ENCODE measurements at places on chromosomes 3 and 15. TPM values are rescaled to one million over a fixed set of nuclear protein-coding genes. Genes with fewer than 3 reads are reported as not detected.

GRCh38 chr3:49466085-49466484 is 4.0 kb upstream of the DAG1 start:
- no peak for DNase-seq

DNA sequence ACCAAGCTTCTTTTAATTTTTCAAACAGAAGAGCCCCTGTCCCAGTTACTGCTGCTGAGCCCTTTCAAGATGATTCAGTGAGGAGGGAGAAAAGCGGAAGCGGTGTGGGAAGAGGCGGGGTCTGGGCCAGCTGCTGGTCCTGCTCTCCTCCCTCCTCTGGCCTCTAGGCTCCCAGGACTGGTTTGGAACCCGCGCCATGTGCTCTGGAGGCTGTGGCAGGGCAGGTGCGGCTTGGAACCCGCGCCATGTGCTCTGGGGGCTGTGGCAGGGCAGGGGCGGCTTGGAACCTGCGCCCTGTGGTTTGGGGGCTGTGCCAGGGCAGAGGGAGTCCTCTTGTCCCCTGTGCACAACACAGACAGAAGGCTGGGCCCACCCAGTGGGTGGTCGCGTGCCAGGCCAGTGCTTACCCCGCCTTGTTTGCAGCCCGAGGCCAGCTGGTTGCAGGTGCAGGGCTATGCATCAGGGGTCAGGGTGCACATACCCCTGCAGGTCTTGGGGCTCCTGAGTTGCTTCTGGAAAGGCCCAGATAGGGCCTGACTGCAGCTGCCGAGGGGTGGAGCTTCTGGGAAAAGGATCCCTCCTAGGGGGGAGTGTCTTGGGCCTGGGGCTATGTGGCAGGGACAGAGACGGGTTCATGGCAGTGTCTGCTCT is 12.2 kb downstream of the ALG1L2 start:
- no peak for DNase-seq

DNA sequence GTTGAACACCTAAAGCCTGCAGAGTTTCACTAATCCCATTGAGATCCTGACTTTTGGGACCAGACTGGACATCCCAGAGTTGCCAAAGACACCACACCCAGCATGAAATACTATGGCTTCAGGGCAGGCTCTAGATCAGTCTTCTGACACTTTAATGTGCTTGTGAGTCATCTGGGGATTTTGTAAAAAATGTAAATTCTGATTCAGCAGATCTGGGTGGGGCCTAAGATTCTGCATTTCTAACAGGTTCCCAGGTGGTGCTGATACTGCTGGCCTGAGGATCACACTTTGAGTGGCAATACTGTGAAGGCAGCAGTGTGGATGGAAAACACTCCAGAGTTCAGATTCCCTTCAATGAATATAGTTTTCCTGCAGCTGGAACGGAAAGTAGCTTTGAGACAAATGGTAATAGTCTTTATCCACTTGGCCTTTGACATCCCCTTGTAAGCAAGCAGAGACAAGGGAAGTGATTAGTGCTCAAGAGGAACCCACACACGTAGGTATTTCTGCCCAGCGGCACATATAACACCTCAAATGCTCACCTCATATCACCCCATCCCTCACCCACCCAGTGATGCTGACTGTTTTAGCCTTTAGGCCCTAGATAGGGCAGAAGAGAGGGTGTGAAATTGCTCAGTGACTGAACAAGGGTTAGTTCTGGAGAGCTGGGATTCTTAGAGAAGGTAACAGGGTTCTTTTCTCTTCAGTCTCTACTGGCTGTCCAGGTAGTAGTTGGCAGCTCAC is 51.5 kb upstream of the GSK3B start:
- DNase-seq: no peak

The CCDC191 gene
- total RNA-seq: 1.1 TPM

DNA sequence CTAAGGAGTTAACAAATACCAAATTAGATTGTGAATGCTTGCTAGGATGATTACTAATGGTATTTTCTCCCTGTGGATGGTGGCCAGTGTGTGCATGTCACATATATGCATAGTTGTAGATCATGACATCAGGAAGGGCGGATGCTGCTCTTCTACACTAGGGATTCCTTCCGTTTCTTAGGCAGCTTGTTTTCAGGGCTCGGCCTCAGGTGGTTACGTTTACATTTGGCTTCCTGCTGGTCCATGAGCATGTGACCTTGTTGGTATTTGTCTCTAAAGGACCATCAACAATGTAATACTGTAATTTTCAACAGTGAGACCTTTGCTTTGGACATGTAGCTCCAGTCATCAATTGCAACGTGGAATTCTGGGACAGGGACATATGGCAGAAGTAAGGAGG is 221.4 kb downstream of the NR1D2 start:
- no peak for DNase-seq

The GOLGA6L10 gene
- total RNA-seq: 0.11 TPM

- DNase-seq: no peak
Observed at GRCh38 chr15:47194718-47195117, 522.6 kb upstream of the SEMA6D start.

The ANKRD63 gene
- 0.65 TPM for total RNA-seq

The TRPM1 gene
- total RNA-seq: not detected

DNA sequence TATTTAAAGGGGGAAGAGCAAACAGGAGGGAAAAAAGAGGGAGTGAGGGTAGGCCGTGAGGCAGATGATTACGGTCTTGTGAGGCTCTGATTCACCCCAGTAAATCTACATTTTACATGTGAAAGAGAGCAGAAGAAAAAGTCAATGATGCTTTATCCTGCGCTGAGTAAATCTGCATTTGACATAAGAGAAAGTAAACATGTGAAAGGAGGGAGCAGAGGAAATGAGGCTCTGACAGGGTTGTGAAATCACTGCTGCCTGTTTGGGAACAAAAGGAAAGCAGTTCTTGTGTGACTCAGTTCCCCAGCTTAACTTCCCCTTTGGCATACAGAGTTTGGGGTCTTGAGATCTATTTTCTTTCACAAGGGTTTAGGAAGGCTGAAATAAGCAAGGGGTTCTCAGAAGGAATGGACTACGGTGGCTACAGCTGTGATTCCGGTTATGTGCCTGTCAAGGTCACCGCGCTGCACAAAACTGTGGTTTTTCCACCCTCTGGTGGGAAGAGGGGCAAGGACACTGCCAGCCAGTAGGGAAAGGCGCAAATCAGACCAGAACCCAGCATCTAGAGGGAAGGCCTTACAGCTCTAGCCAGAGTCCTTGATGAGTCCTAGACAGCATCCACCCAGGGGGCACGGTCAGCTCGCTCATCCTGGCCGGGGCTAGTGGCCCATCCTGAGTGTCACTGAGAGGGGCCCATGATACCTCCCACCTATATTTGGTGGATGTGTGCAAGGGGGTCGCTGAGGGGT is 18.9 kb upstream of the HCN4 start:
- DNase-seq: no peak

GRCh38 chr3:177340243-177340830 is 143.1 kb upstream of the TBL1XR1 start:
- DNase-seq: no peak

- no peak for DNase-seq
Observed at GRCh38 chr3:89025185-89025584, 82.2 kb upstream of the EPHA3 start.

DNA sequence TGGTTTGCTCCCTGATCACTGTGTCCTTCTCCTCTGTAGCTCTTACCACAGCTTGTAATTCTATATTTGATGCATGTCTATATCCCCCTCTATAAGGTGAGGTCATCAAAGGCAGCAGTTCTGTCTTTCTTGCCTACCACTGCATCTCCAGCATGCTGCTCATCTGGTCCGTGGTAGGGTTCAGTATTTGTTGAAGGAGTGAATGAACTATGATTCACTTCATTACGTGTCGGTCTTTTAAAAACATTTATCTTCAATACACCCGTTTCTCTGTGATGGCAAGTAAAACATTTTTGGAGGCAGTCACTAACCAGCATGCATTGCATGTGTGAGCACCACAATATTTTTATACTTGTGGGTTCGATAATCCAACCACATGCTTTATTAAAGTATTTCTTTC is 27.6 kb downstream of the CHST14 start:
- DNase-seq: no peak

- no peak for DNase-seq
Observed at GRCh38 chr3:58214484-58215316, 3.9 kb upstream of the DNASE1L3 start.

DNA sequence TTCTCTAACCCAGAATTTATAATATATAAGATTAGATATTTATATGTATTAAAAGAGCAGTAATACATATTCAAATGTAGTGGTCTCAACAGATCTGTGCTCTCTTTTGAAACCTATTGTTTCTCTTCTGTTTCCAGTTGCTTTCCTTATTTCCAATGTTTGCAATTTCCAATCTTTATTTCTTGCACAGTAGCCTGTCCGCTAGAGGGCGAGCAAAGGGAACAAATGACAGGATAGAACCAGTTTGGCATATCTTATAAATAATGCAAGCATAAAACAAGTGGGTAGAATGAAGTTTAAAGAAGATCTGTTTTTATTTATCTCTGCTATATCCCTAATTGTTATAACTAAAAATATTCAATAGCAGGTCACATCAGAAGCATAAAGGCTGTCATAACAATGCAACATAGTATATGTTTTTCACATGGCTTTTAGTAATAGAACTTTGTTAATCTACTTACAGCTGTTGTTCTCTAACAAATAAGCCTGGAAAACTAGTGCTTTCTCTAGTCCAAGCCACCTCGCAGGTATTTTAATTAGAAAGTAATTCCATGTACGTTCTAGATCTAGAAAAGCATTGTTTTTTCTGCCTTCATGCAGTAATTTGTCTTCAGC is 15.1 kb upstream of the TCAIM start:
- DNase-seq: peak; percentile 55

GRCh38 chr3:143658116-143658515 is 190.2 kb downstream of the SLC9A9 start:
- no peak for DNase-seq

DNA sequence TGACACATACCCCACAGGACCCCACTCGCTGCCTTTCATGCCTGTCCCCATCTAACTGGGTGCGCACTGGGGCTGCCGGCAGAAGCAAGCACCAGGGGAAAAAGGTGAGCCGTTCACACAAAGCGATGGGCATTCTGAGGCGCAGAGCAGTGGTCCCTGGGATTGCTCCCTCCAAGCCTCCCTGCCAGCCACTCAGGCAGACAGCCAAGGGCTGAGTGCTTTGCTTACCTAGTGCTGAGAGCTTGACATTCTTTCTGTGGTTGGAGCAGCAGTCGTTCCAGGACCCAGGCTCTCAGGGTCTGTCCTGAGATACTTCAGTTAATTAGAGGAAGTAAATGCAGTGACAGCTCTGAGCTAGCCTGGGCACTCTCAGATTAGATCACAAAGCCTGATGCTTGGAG is 5.7 kb downstream of the ESYT3 start:
- DNase-seq: peak; percentile 74

- no peak for DNase-seq
Observed at GRCh38 chr3:185397676-185398075, 34.7 kb downstream of the MAP3K13 start.

- peak; percentile 35 for DNase-seq
Observed at GRCh38 chr3:126342211-126342610, 15.0 kb downstream of the KLF15 start.

- DNase-seq: no peak
Observed at GRCh38 chr15:44726568-44727484, 9.5 kb upstream of the TRIM69 start.

The PLXNB1 gene
- total RNA-seq: 51.3 TPM

- no peak for DNase-seq
Observed at GRCh38 chr3:34077417-34078195, 279.2 kb downstream of the PDCD6IP start.

GRCh38 chr15:47862402-47862801 is 145.1 kb downstream of the SEMA6D start:
- DNase-seq: no peak

The DUOXA2 gene
- total RNA-seq: not detected

DNA sequence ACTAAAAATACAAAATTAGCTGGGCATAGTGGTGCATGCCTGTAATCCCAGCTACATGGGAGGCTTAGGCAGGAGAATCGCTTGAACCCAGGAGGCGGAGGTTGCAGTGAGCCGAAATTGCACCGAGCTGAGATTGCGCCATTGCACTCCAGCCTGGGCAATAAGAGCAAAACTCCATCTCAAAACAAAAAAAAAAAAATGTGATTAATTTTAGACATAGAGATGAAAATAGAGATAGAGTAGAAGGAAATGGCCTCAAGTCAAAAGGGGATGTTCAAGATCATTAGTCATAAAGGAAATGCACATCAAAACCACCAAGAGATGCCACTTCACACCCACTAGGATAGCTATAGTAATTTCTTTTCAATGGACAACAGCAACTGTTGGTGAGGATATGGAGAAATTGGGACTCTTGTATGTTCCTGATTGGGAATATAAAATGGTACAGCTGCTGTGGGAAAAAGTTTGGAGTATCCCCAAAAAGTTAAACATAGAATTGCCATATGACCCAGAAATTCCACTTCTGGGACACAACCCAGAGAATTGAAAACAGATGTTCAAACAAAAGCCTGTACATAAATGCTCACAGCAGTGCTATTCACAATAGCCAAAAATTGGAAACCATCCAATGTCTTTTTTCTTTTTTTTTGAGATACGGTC is 55.4 kb downstream of the ABHD2 start:
- no peak for DNase-seq

DNA sequence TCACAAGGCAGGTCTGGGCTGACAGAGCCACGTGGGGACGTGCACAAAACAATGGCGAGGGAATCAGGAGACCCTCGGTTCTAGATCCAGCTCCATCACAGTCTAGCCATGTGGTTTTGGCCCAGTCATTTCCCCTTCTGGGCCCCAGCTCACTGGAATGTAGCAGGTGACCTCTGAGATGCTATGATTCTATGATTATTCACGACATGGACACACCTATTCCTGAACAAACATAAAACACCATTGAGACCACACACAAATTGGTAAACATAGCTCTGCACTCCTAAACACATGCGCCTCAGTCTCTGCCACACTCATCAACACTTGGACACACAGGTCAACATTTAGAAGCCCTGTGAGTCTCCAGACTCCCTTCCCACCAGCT is 9.0 kb downstream of the IGDCC4 start:
- no peak for DNase-seq

DNA sequence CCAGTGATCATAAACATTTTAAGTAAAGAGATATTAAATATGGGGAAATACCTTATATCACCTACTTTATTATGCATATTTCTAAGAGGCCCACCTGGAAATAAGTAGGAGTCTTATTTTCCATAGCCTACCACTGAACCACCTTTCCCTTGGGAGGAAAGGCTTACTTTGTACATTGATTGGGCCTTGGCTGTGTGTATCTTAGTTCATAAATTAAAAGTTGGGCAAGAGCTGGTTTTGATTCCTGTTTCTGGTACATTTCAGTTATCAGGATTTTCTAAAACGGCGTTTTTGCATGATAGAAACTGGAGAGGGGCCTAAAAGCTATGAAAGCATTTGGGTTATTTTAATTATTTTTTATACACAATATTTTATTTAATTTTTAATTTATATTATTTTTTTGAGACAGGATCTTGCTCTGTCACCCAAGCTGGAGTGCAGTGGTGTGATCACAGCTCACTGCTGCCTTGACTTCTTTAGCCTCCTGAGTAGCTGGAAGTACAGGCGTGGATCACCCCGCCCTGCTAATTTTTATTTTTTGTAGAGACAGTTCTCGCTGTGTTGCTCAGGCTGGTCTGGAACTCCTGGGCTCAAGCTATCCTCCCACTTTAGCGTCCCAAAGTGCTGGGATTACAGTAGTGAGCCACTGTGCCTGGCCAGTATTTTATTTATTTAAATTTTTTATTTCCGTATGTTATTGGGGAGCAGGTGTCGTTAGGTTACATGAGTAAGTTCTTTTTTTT is 2.6 kb downstream of the GMPS start:
- no peak for DNase-seq

GRCh38 chr15:66705277-66706146 is 3.5 kb downstream of the SMAD6 start:
- no peak for DNase-seq

GRCh38 chr15:45320581-45321205 is 57.7 kb downstream of the GATM start:
- DNase-seq: no peak

- no peak for DNase-seq
Observed at GRCh38 chr3:23938688-23939087, 6.4 kb upstream of the NR1D2 start.
